ENCODE measurements at places on chromosomes 2 and 18.

DNA sequence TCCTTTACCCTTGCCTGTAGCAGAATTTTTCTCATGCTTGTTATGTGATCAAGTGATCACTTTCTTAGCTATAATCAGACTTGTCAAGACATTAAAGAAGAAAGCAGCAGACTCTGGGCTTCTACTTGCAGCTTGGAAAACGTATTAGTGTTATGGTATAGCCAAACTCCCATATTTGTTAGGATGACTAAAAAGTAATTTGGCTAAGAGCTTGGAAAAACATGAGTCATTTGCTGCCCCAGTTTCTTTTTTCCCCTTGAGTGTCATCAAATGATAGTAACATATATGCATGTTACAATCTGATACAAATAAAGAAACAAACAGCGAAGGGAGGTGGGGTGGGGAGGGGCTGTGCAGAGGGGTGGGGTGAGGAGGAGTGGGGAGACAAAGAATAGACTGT lies 155.5 kb downstream of the IKZF2 start:
- no peak for DNase-seq

GRCh38 chr2:152715854-152716428 lies 1.3 kb downstream of the PRPF40A start:
- DNase-seq, result no peak

GRCh38 chr2:176496761-176497160 lies 227.5 kb downstream of the MTX2 start:
- DNase-seq, result no peak

- no peak for DNase-seq
These were observed 175.7 kb downstream of the ICOS start for GRCh38 chr2:204112084-204112770.

DNA sequence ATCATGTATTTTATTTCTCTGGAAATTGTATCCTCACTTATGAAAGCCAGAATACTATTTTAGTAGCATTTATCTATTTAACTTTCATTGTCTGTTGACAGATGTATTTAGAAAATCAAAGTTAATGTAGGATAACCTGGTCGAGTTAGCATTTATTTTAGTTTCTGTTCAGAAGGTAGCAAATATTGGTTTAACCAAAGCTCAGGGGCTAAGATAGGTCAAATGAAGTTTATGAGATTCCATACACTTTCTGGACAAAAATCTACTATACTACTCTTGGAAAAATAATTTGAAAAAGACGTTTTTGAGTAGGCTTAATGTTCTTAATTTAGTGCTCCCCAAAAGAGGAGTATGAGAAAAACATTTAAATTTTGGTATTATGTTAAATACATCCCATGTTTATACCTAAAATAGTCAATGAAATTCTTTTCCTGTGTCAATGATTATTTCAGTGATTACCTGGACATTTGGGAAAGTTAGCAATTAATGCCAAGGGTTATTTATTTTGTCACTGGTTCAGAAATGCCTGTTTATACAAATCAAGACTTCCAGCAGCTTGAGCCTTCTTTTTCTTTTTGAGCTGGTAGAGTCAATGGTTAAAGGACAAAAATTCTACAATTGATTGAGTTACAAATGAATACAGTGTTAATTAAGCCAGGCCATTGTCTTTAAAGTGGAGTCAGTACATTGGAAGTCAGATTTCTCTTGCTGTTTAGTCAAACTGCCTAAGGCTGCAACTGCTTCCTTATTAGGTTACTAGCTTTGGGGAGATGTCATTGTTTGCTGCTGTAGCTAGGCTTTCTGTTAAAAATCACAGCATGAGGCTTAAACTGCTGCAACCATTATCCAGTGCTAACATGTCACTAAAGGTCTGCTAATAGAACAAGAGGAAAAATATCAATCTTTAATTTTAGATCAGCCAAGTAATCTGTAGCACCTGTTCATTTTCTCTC lies 182.3 kb downstream of the CAMKMT start:
- no peak for DNase-seq

DNA sequence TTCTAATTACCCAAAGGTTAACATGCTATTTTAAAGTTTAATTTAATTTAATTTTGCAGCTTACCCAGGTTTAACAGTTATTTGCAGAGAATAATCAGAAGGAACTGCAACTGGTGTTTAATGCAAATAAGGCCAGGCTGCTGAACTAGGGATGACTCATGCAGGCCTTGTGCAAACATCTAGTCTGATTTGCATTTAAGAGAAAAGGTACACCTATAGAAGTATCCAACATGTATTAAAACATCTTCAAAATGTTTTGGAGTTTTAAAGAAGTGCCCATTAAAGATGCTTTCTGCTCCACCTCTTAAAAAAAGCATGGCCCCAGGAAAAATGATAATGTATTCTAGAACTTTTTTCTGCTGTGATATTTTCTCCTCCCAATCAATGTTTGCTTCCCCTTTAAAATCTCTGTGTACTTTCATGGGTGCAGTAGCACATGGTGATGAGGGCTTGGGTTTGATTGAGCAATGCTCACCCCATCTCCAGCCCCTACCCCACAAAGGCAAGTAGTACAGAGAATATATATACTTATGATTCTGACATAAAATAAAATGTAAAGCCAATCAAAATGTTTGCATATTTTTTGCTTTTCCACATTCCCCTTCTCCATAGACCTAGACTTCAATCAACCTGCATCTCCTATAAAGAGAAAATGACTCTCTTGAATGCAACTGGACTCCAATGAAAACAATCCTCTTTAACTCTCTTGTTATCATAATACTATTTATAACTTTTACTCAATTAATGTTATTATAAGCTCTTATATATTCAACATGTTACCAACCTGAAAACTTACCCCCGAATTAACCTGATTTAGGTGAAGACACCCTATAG lies 54.1 kb downstream of the ATP8B1 start:
- no peak for DNase-seq

DNA sequence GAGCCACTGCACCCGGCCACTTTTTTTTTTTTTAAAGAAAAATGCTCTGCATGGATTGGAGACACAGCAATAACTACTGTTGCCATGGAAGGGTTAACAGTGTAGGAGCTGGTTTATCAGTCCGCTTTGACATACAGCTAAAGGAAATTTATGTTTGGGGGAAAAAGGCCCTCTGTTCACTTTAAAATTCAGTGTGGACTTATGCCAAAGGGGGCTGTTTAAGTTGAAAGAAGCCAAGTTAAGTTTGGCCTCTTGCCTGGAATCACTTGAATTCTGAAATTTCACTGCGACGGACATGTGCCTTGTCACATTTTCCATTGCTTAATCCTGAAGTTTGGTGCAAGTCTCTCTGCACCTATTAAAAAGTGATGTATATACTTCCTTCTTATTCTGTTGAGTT lies 3.1 kb downstream of the KCNE4 start:
- DNase-seq, result no peak

GRCh38 chr2:37934591-37935513 lies 9.8 kb downstream of the RMDN2 start:
- no peak for DNase-seq

GRCh38 chr2:223459328-223459939 lies 142.7 kb downstream of the SCG2 start:
- no peak for DNase-seq

GRCh38 chr2:216516730-216517350 lies 18.2 kb downstream of the RPL37A start:
- DNase-seq, result no peak

DNA sequence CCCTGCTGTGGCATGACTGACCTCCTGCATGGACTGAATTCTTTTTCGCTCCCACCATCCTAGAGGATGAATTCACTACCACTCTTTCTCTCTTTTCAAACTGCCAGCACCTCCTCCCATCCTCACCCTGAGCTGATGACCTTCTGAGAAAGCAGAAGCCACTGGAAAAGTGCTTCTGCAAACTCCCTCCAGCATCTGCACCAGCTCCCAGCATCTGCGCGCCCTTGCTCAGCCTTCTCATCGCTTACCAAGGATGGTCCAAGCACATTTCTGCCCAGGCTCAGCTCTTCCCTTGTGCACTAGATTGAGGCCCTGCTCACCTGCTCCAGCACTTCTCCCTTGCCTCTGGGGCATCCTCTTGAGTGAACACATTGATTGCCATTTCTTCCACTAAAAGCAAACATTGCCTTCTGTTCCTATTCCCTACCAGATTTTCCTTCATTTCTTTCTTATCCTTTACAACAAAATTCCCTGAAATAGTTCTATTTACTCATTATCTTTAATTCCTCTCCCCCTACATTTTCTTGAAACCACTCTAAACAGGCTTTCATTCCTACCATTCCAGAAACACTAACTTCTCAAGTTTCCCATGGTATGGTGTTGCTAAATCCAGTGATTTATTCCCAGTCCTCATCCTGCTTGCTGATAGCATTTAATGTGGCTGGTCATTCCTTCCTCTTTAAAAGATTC lies 42.7 kb upstream of the IL1RL1 start:
- no peak for DNase-seq

- no peak for DNase-seq
These were observed 49.8 kb upstream of the THOC1 start for GRCh38 chr18:317618-318017.

DNA sequence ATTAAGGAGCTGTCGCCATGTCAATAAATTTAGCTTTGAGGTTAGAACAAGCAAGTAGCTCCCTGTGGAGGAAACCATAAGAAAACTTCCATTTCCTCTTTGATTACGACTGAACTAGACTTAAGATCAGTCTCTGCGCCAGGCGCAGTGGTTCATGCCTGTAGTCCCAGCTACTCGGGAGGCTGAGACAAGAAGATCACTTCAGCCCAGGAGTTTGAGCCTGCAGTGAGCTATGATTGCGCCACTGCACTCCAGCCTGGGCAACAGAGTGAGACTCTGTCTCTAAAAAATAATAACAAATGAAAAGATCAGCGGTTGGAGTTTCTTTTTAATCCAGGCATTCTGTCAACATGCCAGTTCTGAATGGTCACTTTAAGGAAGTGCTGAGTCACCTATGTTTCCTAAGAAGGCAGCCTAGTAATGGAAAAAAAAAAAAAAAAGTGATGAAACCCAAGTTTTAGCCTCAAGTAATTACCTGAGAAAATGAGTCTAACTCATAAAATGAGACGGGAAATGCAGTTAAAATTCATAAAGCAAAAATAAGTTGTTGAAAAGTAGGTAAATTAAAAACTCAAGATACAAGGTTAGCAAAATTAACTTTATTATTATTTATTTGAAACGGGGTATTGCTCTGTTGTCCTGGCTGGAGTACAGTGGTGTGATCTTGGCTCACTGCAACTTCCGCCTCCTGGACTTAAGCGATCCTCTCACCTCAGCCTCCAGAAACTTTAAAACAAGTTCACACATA lies 10.2 kb downstream of the C18orf32 start:
- no peak for DNase-seq

DNA sequence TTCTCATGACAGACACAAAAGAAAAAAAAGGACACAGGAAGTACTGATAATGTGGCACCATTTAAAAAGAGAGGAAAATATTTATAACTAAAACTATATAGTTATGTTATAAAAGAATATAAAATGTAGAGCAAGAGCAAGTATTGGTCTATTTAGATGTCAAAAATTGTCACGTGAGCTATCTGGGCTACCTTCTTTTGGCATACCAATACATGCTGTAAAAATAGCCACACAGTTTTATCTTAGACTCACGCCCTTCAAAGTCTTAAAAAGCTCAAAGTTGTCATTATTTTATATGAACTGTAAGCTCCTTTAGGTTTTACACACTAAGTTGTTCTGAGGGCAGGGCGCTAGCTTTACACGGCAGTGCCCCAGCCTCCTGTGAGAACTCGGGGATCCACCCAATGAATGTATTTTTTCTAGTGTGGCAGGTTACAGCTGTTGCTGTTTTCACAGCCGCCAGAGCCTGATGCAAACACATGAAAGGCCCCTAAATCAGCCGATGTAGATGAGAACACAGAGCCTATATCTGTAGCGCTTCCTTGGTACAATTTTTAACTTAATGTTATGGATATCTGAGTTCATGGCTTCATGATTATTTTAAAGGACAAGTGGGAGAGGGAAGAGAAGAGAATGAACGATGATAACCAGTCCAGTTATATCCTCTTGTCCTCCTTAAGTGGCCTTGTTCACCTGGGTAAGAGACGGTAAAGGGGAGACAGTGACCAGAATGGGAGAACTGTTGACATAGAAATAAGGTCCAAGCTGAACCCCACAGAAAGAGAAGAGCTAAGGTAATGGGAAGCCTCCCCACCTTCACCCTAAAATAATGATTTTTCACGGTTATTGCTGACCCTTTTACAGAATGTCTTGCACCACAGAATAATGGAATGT lies 130.8 kb downstream of the CACNB4 start:
- DNase-seq, result no peak

DNA sequence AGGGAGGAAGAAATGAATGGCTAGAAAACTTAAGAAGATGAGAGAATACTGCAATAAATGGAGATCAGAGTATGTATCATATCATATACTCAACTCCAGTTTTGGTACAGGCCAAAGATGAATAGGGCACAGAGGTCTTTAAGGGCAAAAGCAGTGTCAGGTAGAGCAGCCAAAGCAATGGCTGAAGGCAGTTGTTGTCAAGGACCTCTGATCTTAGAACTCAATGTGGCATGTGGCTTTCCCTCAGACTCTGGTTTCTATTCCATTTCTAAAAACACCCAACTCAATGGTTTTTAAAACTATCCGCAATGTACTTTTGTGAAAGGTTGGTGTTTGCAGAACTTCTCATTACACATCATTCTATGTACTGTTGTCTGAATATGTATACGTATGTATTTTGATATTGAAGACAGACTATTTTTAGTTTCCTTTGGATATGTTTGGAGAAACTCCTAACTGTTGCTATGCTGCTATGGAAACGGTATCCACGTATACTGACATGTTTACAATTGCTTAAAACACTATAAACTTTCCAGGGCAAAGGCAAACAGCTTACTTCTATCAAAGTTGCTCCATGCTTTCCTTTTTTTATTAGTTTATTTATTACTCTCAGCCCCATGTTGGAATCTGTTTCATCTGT lies 58.1 kb upstream of the PELI1 start:
- DNase-seq, result no peak

DNA sequence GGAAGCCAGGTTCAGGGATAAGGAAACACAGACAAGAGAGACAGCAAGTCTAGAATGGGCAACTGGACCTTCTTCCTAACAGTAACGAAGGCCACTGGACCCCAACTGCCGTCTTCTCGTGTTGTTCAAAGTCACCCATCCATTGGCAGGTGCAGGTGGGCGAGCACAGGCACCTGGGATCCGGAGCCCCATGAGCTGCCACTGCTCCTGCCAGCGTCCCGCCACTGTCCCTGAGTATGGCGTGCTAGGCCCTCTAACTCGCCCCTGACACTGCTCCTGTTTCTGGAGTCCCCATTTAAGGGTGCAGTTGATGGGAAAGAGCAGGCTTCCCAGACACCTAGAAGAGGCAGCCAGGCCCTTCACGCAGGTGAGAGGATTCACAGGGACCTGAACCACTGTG lies 48.0 kb downstream of the NDUFA10 start:
- no peak for DNase-seq

GRCh38 chr2:241321886-241322285 lies 6.2 kb downstream of the SEPTIN2 start:
- no peak for DNase-seq

GRCh38 chr2:231671270-231672050 lies 36.9 kb upstream of the PTMA start:
- no peak for DNase-seq

All from H54 (cell line).